ENCODE measurements at places on chromosomes 5 and 9.
A peak's percentile ranks its signal among the peaks of the same experiment; 100 is the strongest.

- DNase-seq, result no peak
Measured at GRCh38 chr5:108606185-108606584, 141.5 kb upstream of the FER start.

DNA sequence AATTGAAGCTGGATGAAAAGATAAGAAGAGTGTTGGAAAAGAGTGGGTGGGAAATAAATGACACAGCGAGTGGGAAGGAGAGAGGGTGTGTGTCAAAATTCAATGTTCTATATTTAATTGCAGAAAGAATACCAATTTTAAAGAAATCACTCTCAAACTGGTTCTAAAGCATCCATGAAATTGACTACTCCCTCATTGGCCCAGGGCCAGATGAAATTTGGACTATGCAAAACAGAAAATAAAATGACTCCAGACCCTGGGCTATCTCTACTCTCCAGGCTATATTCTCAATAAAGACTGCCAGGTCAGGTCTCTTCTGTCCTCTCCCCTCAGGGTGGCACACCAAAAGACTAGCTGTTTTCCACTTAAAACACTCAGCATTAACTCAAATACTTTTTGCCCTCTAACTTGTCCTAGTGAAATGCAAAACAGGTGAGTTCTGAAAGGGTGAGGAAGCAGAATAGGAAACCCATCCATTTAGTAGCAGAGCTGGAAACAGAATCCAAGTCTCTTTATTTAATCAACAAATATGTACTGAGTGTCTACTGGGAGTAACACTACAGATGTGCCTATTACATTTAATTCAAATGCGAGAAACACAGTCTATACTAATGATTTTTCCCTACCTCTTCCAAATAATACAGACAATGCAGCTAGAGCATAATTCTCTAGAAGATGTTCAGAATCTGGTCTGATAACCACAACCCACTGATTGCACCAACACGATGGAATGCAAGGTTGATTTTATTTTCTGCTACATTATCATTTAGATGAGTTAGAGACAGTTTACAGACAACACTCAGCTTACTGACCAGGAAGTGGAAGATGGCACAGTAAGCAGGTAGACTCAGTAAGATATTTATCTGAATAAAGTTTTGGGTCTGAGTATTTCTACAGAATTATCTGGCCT, 42.1 kb downstream of the EFCAB9 start:
- DNase-seq, result no peak

DNA sequence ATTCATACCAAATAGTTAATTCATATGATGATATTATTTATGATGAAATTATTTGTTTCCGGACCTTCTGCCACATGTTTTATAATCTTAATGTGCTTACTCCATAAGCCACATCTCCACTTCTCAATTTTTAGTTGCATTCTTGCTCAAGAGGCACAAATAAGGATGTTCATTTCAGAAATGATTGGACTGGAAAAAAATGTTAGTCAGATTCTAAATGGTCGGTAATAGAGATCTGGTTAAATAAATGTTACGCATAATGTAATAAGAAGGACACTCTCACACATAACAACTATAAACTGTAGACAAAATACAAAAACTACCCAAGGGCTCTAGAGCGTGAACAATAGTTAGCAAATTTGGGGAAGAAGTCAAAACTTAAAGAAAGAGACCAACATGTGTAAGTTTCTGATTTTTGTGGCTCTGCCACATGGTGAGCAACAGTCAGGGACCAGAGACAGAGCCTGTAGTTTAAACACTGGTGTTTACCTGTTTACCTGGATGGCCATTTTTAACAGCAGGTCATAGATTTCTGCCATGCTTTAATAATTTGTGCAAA, 554.3 kb upstream of the CLINT1 start:
- no peak for DNase-seq

GRCh38 chr9:38233343-38233742, 159.2 kb upstream of the ALDH1B1 start:
- DNase-seq, result peak; percentile 58

GRCh38 chr9:124008694-124009530, 2.7 kb upstream of the LHX2 start:
- DNase-seq, result peak; percentile 75

DNA sequence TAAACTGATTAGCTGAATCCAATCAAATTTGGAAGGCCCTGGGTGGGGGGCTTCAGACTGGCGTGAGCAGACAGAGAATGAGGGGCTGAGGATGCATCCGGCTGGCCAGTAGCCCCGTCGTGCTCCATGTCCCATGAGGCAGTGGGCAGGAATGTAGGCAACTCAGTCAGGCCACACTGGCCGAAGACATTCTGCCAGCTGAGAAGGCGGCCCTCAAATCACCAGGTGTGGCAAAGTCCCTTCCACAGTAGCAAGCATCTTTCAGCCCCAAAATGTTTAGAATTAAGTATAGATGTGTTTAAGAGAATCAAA, 25.7 kb upstream of the LAMC3 start:
- DNase-seq, result no peak

DNA sequence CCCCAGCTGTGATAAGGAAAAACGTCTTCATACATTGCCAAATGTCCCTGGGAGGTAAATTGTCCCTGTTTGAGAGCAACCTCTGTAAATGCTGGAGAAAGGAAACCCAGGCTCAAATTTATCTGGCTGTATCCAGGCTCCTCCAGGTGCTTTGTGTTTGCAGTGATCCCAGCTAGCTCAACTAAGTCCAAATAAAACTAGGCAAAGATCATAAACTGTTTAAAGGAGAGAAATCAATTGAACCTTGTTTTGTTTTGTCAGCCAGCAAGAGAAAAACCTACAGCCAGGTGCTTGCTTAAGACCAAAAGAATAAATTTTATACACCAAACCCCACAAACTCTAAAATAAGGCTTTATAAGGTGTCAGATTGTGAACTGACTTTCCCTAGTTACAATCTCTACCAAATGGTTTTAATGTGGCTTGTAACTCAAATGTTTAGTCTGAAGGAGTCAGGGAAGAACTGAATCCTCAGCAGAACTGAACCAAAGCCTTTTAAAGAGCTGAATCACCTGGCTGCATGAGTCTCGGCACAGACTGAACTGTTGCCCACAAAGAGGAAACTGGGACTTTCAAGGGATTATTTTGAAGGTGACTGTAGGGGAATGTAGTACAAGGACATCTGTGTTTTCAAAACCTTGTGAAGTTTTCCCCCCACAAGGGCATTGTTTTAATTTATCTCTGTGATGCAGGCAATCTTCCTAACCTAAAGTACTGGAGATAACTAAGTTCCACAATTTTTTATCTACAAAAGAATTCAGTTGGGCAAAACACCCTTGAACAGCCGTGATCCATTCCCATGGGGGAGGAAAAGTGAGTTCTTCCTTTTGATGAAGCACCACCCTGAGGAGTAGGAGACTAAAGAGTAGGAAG, 201.7 kb upstream of the TARS1 start:
- DNase-seq, result no peak

Measured in NCI-H524 (cell line).